ENCODE measurements at places on chromosomes 2 and 18. TPM values are rescaled to one million over a fixed set of nuclear protein-coding genes. Genes with fewer than 3 reads are reported as not detected.

Gene CACNB4
- total RNA-seq: 0.10 TPM

Gene SLC9A4
- total RNA-seq: not detected

Gene ACTR3
- total RNA-seq: 511 TPM

Gene ACADL
- not detected for total RNA-seq

Gene C1QL2
- not detected for total RNA-seq

Gene CD8A
- 433 TPM for total RNA-seq

Gene CCT7
- 751 TPM for total RNA-seq

Data from activated CD8-positive, alpha-beta memory T cell treated with anti-CD3 and anti-CD28 coated beads for 36 hours (primary cell).